Right forelimb (tissue), 1 donor: ENCODE measurements at places on chromosomes 12 and 14.
A peak's percentile ranks its signal among the peaks of the same experiment; 100 is the strongest.

- DNase-seq, result peak; percentile 69
These were observed 106.1 kb upstream of the RFLNA start for GRCh38 chr12:124188561-124189405.

- no peak for DNase-seq
These were observed 134.1 kb downstream of the SLC41A2 start for GRCh38 chr12:104823985-104824461.

DNA sequence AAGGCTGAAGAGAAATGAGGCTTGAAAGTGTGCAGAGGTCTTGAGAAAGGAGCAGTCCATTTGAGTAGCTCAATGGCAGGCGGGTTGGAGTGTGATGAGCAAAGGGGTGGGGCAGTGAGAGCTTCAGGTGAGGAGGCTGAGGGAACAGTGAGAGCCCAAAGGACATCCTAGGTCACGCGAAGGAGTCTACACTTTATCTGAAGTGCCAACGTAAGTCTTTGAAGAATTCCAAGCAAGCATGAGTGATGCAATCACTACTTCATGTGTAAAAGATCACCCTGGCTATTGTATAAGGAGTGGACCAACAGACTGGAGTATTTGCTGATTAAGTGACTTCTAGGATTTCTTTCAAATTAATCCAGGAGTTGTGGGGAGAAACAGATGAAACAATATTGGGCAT, 159.9 kb upstream of the HIF1A start:
- DNase-seq, result no peak

DNA sequence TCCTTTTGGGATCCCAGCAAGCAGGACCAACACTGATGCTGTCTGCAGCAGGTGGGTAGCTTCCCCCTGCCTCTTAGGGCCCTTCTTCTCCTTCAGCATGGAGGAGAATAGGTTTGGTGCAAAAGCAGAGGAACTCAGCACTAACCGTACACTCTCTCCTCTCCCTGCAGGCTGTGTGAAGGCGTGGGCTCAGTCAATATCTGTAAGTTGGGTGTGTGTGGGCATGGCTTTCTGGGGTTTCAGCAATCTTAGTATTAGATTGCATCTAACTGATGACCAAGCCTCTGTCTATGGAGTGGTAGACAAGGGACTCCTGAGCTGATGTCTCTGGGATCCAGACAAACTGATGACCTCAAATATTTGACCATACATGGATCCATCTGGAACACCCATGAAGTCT, 14.3 kb downstream of the KRT85 start:
- DNase-seq, result peak; percentile 11

DNA sequence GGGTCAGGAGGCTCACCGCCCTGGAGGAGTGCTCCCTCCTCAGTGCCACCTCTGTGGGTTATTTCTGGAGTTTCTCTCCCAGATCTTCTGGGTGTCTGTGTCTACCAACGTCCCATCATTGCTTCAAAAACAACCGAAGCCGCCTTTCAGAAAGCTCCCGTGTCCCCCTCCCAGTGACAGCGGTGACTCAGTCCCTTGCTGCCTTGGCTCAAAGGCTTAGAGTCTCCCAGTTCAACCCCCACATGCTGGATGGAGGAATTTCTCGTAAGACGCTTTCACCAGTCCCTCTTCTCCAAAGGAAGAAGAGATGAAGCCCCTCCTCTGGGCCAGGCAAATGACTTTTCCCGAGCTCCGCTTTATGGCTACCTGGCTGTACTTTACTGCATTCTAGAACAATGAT, 146.6 kb downstream of the RBM19 start:
- DNase-seq, result no peak
